Neural crest cell (in vitro differentiated cells): ENCODE measurements at places on chromosomes 7 and 10. TPM values are rescaled to one million over a fixed set of nuclear protein-coding genes. Genes with fewer than 3 reads are reported as not detected.

GRCh38 chr10:97274828-97275227, 17.6 kb downstream of the ARHGAP19 start:
- peaks cover 9% of the 10 kb centered on the region for H3K36me3 ChIP-seq
- no peak overlapping the region for H3K27ac ChIP-seq
- H3K4me3 ChIP-seq = no peak overlapping the region
- H3K4me1 ChIP-seq = peaks cover 15% of the 10 kb centered on the region
- no peak for DNase-seq
- H3K27me3 ChIP-seq = no peaks in the 10 kb centered on the region

- H3K4me1 ChIP-seq = peaks cover 4% of the 10 kb centered on the region
- H3K36me3 ChIP-seq = peaks cover 4% of the 10 kb centered on the region
- no peak overlapping the region for H3K4me3 ChIP-seq
- H3K27me3 ChIP-seq = no peaks in the 10 kb centered on the region
- no peak overlapping the region for H3K27ac ChIP-seq
- DNase-seq = no peak
Measured at GRCh38 chr10:93166134-93166533, 92.4 kb downstream of the CYP26A1 start.

- no peak for DNase-seq
- peaks cover 9% of the 10 kb centered on the region for H3K4me1 ChIP-seq
- no peaks in the 10 kb centered on the region for H3K27me3 ChIP-seq
- H3K4me3 ChIP-seq = no peak overlapping the region
Measured at GRCh38 chr7:121079425-121080169, 91.1 kb downstream of the CPED1 start.

Gene RBP4
- total RNA-seq = not detected in 2 replicates

Gene FANK1
- total RNA-seq = 2.4 and 5.0 TPM in 2 replicates

Gene FOXP2
- total RNA-seq = 4.9 and 7.1 TPM in 2 replicates

Gene EBF3
- total RNA-seq = 11.2 and 11.6 TPM in 2 replicates

Gene SLC4A2
- 139 and 141 TPM in 2 replicates for total RNA-seq

Gene ADRA2A
- 0.07 and 0.14 TPM in 2 replicates for total RNA-seq
